Stimulated activated CD4-positive, alpha-beta T cell treated with anti-CD3 and anti-CD28 coated beads, Interleukin-15, amount 100 ng/mL, for 1 hour (primary cell): ENCODE measurements at places on chromosomes 3 and 15.

- no peak for DNase-seq
Measured at GRCh38 chr3:129690406-129690805, 83.9 kb upstream of the PLXND1 start.

DNA sequence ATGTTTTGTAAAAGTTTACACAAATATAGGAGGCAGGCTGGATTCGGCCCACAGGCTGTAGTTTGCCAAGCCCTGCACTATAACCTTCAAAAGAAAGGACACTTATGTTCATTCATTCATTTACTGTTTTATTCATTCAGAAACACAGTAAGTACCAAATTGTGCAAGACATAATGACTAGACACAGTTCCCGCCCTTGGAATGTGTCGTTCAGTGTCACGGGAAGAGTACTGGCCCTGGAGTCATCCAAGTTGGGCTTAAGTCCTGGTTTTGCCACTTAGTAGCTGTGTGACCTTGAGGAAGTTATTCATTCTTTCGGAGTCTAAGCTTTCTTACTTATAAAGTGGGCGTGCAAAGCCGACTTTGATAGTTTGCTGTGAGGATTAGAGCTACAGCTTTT, 22.0 kb downstream of the COLQ start:
- DNase-seq = no peak

GRCh38 chr15:91413142-91413541, 313.1 kb downstream of the SV2B start:
- DNase-seq = no peak

DNA sequence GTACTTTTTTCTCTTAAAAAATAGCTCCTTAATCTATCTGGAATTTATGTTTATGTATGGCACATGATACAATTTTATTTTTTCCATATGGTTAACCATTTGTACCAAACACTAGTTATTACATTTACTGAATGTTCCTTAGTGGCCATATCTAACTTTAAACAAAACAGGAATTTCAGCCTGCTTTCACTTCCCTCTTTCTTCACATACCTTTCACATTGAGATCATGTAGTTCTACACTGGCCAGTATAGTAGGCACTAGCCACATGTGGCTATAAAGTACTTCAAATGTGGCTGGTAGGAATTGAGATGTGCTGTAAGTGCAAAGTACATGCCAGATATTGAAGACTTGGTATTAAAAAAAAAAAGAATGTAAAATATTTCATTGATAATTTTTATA, 4.7 kb upstream of the RYK start:
- no peak for DNase-seq

DNA sequence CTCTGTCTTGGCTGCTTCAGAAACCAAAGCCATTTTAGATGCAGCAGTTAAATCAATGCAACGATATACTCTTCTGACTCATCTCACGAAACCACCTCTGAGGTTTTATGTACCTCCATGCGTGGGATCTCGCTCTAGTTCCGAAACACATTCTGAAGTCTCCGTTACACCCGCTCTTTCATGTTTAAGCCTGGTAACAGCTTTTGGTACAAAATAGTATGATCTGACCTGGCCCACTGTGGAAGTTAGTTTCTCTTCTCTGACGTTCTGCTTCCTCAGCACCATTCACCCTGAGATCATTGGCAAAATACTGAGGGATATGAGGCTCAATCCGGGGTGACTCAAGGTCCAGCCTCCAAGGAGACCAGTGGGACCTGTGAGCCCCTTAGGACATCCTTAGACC, 121.9 kb downstream of the TMEM266 start:
- DNase-seq = no peak

GRCh38 chr3:86634361-86634760, 356.6 kb downstream of the VGLL3 start:
- DNase-seq = no peak
